ENCODE measurements at places on chromosomes 2 and 18.

DNA sequence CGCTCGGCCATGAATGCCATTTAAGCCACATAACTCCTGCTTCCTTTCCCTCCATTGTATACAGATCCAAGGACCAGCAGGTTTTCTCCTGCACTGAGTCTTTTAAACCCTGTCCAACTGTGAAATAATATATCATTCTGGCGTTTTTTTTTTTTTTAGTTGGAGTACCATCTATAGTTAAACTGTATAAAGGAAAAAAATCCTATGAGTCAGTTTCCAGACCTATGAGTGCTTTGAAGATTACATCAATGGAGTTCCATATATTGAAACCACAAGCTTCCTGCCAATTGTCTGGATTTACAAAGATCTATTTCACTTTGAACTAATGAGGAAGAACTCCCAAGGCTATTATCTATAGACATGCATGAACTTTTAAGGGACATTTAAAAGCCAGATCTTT, 2.4 kb upstream of the MALT1 start:
- peak; percentile 73 for DNase-seq

GRCh38 chr18:78949216-78949615, 30.4 kb upstream of the SALL3 start:
- no peak for DNase-seq

DNA sequence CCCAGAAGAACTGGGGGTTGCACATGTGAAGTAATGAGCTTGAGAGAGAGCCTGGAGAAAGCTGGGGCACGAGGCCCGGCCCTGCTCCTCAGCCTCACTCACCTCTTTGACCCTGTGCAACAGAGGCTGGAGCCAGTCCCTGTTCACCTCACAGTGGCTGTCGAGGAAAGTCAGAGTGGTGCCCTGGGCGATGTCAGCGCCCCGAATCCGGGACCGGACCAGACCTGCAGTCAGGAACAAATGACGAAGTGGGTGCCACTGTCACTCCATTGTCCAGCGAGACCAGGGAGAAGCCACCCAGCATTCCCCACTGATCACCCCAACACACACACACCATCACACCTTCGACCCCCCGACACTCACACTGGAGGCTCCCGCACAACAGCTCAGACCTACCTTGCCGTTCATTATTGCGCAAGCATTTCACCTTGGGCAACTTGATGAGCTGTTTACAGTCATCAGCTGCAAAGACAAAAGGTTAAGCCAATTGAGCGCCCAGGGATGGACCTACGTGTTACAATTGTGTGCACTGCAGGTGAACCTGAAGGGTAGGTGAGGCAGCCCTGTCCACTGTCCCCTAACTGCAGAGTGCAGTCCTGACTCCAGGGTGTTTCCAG, 148.4 kb upstream of the CAPN13 start:
- no peak for DNase-seq

DNA sequence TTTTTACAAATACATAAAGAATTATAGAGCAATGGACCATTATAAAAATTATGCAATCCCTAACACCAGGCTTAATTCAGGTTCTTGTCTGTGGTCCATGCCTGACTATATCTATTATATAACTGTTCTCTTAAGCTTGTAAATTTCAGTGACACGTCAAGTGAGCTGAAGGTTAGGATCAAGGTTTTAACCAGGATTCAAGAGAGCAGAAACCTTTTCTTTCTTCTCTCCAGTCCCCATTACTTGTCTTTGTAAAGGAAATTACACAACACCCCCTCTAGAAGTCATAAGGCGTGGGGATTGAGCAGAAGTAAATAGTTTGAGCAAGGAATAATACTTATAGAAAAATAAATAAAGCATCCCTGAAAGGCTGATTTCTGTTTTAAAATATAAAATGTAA, 122.0 kb downstream of the ZNF521 start:
- no peak for DNase-seq

GRCh38 chr18:54684784-54685183, 93.7 kb downstream of the DYNAP start:
- DNase-seq: peak; percentile 69

DNA sequence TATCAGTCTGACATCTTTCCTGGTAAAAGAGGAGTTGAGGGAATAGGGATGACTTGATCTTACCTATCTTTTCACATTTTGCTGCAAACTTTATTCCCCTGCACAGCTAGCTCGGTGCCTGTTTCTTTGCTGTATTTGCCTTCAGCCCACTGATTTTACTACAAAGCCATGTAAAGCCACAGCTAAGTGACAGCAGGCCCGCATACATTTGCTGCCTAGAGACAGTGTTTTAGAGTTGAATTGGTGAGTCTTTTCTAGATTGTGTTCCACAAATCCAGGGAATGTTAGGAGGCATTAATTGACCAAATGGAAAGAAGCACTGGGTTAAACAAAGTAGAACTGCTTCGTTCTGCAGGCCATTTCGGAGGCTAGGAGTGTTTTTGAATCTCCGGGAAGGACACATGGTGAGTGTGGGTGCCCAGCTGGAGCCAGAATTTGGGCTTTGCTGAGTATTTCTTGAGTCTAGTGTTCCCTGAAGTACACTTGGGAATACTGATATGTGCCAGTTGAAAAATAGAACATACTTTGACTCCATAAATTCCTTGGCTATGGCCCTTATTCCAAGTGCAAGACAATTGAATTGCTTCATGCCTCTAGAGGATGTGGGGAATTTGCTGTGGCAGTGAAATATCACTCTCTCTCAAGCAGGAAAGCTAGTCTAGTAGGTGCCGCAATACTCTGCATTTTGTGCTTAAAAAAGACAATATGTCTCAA, 329.8 kb downstream of the PTPRM start:
- peak; percentile 25 for DNase-seq

- no peak for DNase-seq
These were observed 60.7 kb upstream of the BOD1L2 start for GRCh38 chr18:57086163-57086562.

- DNase-seq: no peak
These were observed 62.8 kb downstream of the EFEMP1 start for GRCh38 chr2:55860832-55861231.

GRCh38 chr2:181680055-181680936, at the start of gene NEUROD1:
Gene NEUROD1, minus strand, starts transcription at chr2:181680517. Its CDS starts 1,657 bp downstream, at chr2:181678860.
- DNase-seq: no peak

- no peak for DNase-seq
These were observed 82.4 kb downstream of the FEZ2 start for GRCh38 chr2:36515538-36515937.

DNA sequence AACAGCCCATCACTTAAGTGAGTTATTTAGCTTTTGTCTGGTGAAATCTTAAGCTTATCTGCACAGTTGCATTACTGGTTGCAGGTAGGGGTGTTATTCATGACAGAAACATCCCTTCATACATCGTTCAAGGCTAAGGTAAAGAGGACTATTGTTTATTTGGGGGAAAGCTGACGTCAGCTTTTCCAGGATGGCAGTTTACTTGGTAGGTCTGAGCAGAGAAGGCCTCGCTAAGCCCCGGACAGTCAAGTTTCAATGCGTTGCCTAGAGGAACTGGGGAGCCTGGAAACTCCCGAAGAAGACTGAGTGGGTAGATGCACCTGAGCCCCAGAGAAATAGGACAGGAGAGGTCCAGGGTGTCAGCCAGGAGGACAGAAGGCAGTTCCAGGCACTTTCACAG, 2.2 kb downstream of the RNU4ATAC start:
- no peak for DNase-seq

DNA sequence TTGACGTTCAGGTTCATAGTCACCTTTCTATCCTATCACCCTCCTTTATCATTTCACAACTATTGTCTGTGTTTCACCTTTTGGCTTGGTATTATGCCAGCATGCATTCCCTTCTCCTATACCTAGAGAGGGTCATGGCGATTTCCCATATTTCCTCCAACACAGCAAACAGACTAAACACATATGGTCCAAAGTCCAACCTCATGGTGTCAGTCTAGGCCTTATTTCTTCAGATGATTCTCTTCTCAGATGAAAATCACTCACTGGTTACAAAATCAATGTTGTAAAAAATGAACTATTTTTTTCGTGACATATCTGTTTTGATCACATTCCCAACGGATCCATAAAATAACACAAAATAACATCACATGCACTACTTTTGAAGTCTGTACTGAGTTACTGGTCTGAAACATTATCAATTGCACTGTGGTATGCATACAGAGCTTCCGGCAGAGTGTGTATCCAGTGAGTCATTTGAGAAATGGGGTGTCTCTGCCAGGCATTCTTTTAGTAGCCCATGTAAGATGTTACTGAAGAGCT, 204.8 kb upstream of the GALNT5 start:
- peak; percentile 86 for DNase-seq

DNA sequence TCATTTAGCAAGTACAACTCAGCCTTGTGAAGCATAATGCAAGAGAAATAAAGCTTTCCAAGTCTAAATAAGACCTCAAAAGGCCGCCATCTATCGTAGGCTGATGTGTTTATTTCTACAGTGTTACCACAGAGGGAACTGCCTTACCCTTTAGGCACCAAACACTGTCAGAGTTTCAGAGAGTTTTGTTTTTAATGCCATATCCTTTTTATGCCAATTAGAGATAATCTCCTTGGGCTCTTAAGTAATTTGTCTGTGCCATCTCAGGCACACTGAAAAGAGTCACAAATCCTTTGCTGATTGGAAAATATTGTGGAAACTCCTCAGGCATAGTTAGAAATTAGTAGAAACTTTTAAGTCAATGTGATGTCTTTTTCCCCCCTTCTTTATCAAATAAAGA, 797.1 kb downstream of the SLC4A3 start:
- no peak for DNase-seq

GRCh38 chr2:201432621-201433393, 18.5 kb downstream of the TRAK2 start:
- DNase-seq: peak; percentile 73

DNA sequence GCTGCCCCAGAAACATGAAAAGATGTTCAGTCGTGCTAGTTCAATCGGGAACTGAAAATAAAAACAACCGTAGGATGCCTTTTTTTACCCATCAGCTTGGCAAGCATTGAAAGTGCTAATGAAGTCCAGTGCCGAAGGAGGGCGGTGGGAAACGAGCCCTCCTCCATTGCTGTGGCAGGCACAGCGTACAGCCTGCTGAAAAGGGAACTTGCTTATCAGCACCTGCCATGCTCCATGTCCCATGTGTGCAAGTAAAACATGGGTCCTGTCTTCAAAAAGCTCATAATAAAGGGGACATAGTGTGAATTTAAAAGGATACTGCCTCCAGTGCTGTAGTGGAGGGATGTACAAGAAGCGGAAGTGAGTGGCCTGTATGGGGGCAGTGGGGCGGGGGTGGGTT, 82.4 kb downstream of the ARMC9 start:
- DNase-seq: no peak

- peak; percentile 65 for DNase-seq
These were observed 211.7 kb upstream of the LRATD1 start for GRCh38 chr2:14420851-14421250.

DNA sequence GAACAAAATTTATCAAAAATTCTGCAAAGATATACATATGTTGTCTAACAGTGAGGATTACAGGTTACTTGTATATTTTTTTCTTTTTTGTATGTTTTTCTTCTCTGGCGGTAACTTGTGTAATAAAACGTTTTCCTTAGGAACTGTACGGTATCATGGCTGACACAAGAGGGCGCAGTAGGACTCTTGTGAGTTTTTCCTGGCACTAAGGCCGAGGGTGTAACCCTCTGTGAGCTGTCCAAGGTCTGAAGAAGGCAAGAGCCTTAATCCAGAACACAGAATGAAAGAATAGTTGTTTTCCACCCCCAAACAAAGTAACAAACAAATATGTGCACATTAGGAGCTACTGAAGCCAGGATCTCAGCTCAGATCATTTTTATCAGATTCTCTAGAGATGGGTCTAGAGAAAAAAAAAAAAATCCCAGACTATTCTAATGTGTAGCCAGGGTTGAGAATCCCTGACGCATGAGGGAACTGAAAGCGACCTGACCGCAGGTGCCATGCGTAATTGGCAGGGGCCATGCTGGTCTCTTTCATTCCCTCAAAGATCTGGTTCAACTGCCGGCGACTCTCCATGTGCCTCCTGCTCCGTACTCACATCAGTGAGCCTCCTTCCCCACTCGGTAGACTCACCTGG, 27.0 kb downstream of the TMEM200C start:
- DNase-seq: peak; percentile 89

GRCh38 chr2:238267341-238267710, 21.1 kb downstream of the PER2 start:
- no peak for DNase-seq

GRCh38 chr2:101985101-101985792, 6.5 kb upstream of the IL1R2 start:
- DNase-seq: no peak

DNA sequence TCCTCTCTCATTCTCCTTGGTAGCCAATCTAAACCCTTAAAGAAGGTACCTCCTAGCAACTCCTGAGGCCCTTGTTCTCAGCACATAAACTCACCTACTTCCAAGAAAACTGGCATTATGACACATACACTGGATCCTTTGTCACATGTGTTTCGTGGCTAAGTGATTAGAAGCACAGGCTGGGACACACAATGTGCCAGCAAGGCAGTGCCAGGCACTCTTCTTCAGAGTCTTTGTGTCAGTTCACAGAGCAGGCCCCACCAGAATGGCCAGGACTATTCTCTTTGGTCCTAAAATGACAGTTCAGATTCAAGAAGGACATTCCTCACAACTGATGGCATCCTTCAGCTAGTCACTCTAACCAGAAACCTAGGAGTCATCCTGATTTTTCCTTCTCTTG, 40.3 kb downstream of the SMC6 start:
- DNase-seq: no peak

GRCh38 chr2:54047091-54047490, 68.3 kb upstream of the ACYP2 start:
- DNase-seq: no peak

GRCh38 chr2:119753041-119753929, 6.4 kb upstream of the PTPN4 start:
- peak; percentile 73 for DNase-seq

- DNase-seq: no peak
These were observed 205.7 kb downstream of the BCL11A start for GRCh38 chr2:60347781-60348180.

- DNase-seq: no peak
These were observed 2.9 kb downstream of the ATP6V1B1 start for GRCh38 chr2:70938586-70938950.

DNA sequence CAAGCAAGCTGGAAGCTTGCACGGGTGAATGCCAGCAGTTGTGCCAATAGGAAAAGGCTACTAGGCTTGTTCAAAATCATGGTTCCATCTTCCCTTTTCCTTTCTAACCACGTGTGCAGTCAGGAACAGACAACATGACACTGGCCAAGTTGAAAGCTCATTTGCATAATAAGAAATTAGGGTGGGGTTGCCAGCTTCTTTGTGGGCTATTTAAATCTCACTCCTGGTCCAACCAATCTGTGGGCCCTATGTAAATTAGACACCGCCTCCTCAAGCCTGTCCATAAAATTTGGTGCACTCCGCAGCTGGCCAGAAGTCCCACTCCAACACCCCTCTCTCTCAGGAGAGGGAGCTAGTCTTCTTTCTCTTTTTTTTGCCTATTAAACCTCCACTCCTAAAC, 1948.4 kb upstream of the PIK3C3 start:
- no peak for DNase-seq

Data from fibroblast of mammary gland (primary cell).